ENCODE measurements at places on chromosomes 13 and 19.

DNA sequence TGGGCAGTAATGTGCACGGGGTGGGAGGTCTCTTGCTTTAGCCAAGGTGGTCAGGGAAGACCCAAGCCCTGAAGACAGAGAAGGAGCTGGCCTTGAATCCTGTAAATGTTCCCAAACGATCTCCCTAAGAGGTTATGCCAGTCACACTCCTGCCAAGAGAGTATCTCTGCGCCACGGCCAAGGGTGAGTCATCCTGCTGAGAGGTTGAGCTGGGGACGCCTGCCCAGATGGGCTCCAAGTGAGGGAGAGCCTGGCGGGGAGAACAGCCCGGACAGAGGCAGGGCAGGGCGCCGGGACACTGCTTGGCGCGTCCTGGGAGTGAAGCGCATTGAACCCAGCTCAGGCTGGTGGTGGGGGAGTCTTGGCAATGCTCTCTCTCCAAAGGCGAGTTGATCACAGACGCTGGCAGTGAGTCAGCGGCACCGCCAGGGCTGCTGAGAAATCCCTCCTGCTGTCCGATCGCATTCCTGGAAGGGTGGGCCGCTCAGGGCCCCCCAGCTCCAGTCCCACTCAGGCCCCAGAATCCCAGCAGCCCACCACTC lies 16.4 kb downstream of the SULT2B1 start:
- no peak for DNase-seq

- no peak for DNase-seq
These were observed 21.2 kb downstream of the SLC8A2 start for GRCh38 chr19:47450478-47450877.

DNA sequence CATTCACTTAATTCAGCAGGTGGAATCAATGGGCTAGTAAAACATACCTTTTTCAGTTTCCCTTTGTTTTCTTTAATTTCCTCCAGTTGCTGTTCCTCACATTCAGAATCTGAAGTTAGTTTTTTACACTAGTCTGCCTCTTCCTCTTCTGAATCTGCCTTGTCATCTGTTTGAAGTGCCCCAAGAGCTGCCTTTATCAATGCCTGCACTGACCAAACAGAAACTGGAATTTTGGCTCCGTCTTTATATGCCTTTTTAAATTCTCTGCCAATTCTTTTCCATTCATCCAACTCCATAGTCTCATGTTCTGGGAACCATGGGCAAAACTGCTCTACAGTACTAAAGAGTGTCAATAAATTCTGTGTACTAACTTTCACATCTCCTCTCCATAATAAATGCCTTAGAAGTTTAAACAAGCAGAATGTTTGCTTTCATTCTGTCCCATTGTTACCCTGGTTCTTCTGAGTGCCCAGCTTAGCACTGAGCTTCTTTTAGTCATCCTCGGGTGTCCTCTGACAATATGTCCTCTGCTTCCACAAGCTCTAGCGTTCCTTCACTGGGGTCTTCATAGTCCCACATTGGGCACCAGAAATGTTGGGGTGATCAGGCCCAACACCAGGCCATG lies 154.2 kb downstream of the ZNF486 start:
- DNase-seq = no peak

DNA sequence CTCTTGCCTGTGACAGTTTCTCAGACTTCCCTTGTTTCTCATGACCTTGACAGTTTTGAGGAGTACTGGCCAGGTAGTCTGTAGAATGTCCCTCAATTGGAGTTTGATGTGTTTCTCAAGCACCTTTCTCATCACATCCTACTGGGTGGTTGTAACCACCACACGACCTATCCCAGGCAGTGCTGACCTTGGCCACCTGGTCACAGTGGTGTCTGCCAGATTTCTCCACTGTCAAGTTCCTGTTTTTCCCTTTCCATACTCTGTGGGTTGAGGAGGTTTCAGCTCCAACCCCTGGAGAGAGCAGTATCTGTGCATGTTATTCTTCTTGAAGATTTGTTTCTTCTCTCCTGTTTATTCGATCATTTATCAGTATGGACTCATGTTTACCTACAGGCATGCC lies 8.4 kb upstream of the UPF3A start:
- no peak for DNase-seq

GRCh38 chr13:40228990-40229389 lies 437.5 kb downstream of the FOXO1 start:
- DNase-seq = no peak

GRCh38 chr19:44005973-44006372 lies 3.2 kb downstream of the ZNF230 start:
- no peak for DNase-seq

- no peak for DNase-seq
These were observed 253.8 kb downstream of the DACH1 start for GRCh38 chr13:71613066-71613745.

DNA sequence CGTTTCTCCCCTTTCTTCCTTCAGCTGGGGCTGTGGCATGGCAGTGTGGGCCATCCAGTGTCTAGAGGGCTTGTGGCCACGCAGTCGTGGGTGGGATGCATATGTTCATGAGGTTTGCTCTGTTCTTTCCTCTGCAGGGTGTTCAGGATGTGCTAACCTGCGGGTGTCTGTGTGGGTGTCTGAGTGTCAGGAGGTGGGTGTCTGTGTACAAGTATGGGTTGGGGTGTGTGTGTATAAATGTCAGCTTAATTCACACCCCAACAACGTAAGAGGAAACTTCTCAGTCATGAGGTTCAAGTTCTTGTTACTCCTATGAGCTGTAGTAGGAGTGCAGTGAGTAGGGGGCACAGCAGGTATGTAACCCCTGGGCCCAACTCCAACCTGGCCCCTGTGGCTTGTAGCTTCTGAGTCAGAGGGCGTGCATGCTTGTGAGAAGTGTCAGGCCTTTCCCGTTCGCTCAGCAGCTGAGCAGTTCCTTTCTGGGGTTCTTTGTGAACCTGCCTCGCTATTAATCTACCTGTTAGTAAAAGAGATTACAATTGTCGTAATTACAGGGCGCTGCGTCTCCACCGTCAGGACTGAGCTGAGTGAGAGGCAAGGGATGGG lies 49.1 kb downstream of the NFIX start:
- DNase-seq = no peak

DNA sequence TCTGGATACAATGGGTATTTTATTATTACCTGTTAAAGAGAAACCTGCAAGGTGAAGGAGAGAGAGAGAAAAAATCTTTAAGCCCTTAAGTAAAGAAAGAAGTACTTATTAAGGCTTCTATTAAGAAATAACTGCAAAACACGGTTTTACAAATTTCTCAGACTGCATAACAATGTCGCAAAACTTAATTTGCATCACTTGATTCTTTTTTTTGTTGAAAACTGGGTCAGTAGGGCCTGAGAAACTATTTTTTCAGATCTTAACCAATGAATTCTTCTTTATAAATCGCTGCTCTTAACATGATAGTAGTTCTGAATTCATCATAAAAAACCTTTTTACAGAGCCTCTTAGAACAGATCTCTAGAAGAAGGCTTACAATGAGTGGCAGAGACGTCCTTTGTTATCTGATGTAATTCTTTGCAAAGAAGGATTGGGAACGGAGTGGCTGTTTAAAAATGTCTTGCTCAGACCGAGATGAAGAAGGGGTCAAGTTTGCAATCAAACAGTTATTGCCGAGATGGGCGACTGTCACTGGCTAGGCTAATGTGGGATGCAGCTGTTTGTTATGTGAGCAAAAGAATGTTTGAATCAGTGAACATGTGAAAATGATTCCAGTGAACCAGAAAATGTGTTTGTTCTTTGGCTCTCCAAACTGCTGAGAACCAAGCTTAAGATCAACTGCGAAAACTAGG lies 76.3 kb downstream of the ZNF536 start:
- DNase-seq = no peak

GRCh38 chr13:76865109-76865508 lies 21.1 kb downstream of the KCTD12 start:
- no peak for DNase-seq

GRCh38 chr13:34701919-34702318 lies 240.2 kb upstream of the NBEA start:
- DNase-seq = no peak

DNA sequence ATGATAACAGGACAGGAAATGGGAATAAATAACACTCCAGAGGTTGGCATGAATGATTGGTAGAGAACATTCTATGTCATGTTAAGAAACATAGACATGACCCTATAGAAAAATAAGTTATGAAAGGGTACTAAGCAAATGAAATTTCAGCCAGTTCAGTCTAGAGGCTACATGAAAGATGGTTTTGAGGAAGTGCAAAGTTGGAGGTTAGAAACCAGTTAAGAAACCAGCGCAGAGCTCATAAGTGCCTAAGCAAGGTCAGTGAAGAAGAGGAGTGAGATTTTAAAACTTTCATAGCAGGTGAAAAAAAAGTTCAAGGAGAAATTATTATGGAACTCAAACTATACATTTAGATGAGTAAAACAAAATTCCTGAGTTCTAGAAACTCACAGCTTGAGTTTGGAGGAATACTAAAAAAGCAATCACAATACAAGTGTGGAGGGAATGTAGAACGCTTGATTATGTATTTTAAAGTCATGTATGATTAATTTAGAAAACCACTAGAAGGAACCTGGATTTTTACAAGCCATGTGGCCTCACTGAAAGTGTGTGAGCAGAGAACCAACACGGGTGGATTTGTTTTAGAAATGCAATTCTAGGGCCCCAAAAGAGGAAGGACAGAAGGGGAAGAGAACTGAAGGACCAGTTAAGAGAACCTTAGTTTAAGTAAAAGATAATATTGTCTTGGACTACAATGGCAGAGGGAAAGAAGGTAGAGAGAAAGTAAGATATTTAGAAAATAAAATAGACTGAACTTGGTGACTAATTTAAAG lies 162.4 kb downstream of the PCDH20 start:
- DNase-seq = no peak
